ENCODE measurements at places on chromosomes 5 and 9. TPM values are rescaled to one million over a fixed set of nuclear protein-coding genes. Genes with fewer than 3 reads are reported as not detected.

The ALDH1A1 gene
- total RNA-seq = 0.57 TPM

The GCNT4 gene
- total RNA-seq = 0.52 TPM

The PIK3R1 gene
- total RNA-seq = 313 TPM

- no peak for DNase-seq
Observed at GRCh38 chr5:2142456-2142954, 259.8 kb upstream of the IRX4 start.

DNA sequence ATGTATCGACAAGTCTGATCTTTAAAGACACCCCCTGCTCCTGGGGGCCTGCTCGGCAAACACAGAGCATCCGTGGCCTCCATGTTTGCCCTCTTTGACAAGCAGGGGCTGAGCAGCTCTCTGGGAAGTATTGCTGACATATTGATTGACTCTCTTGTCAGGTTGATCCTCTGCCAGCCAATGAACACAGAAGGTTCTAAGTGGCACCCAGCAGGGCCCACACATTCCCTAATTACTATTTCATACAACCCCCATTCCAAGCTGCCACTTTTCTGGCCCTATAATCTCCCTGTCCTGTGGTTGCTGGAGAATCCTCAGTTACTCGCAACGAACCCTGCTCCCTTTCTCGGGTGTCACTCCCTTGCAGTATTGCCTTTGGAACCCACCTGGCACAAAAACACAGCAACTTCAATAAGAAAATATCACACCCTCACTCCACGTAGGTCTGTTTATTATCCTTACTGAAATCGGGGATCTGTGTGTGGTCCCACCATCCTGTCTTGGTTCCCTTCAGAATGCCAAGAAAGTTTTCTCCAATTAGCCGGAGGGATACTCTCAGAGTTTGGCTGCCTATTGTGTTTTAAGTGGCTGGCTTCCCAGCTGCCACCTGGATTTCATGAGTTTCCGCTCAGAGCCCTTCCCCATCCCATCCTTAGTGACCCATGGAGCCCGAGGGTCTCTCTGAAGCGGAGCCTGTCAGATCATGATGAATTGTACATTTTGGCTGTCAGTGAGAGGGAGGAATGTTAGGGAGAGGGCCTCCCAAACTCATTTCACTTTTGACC, 249.0 kb upstream of the WWC1 start:
- no peak for DNase-seq

GRCh38 chr5:175654807-175655206, 3.1 kb upstream of the HRH2 start:
- DNase-seq = no peak

- DNase-seq = no peak
Observed at GRCh38 chr9:94952565-94953373, 226.3 kb downstream of the AOPEP start.

GRCh38 chr9:71812385-71812784, 44.1 kb upstream of the CEMIP2 start:
- DNase-seq = no peak

DNA sequence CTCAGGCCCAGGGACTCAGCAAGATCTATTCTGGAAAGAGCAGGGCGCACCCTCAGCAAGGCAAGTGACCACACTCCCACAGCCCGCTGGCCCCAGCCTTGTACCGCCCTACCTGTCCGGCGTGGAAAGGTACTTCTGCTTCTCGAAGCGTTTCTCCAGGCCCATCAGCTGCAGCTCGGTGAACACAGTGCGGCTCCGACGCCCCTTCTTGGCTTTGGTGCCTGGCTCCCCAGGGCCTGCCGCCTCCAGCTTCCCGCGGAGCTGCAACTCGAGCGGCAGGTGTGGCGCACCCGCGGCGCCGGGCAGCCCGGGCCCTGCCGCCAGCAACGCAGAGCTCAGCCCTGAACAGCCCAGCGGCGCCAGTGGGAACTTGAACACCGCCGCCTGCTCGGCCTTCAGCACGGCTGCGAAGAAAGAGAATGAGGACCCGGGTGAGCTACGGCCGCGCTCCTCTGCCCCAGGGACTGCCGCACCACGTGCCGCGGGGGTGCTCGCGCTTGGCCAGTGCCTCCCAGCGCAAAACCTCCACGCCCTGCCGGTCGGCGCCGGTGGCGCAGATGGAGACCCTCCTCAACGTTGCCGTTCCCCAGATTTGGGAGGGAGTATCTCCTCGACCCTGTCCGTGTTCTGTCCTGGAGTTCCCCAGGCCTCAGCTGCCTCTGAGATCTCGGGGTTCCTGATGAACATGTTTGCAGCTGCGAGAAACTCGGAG, 2.2 kb downstream of the BARX1 start:
- no peak for DNase-seq

- DNase-seq = no peak
Observed at GRCh38 chr9:5418481-5418880, 19.2 kb downstream of the PLGRKT start.

DNA sequence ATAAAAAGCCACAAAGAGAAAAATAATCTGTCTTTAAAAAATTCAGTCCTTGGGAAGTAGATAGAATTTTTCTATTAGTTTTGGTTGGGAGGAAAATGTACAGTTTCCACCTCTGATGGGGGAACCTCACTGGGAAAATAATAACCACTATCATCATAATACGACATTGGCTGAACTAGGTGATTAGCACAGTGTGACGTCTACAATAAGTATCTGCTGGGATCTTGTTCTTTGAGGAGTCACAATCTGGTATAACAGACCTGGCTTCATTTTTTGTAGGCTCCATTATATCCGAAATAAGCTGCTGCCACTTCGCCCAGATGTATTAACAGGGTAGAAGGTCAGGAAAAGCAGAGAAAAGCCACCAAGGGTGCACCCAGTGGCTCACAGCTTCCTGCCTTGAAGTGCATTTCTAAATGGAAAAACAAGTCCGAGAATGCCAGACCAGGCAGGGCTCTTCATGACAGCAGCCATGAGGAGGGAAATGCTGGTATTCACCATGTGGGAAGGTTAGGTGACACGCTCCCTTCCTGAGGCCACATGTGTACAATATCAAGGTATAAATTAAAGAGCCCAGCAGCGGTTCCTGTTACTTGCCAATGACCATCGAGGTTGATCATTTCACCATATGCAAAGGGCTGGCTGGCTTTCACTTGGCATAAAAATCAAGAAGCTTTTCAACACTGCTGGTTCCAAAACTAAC, 152.8 kb downstream of the PRELID2 start:
- DNase-seq = no peak

GRCh38 chr9:71819115-71819739, 50.9 kb upstream of the CEMIP2 start:
- no peak for DNase-seq

DNA sequence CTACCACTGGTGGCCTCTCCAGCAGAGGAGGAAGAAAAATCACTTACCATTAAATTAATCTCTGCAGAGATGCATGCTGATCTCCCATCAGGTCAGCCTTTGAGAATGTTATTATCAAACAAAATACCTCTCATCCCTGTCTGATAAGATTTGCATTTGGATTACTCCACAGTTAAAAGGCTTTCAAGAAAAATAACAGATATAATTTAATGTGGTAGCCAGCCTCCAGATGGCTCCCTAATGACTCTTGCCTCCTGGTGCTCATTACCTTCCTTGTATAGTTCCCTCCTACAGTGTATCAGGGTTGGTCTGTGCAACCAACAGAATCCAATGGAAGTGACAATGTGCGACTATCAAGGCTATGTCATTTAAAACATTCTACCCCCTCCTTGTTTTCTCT, 63.6 kb upstream of the TNPO1 start:
- peak; percentile 11 for DNase-seq

DNA sequence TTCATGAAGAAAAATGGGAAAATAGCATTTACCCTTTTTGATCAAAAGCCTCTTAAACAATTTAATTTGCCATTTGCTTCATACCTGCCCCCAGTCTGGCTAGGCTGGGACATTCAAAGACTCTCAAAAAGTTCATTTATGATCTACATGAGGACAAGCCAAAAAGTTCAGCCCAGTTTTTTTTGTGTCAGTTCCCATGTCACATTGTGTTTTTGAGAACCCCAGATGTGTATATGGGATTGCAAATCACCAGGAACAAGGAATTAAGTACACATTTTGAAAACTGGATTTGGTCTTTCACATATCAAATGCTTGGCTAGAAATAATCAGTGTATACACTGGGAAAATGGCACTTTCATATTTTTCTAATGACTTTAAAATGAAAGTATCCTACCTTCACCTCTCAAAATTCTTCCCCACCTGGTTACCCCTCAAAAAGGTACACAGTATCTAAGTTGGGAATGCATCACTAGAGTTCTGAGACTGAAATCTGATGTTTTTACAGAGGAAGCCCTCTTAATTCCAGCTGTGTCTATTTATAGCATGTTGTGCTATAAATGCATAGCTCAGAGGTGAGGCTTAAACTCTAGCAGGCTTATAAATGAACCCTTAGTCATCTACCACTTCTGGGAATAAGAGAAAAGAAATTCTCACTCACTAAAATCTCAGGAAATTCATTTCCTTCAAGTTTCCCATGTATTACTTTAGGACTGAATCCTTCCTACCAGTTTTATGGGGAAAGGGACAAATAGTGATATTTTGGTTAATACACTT, 9.3 kb downstream of the STOM start:
- DNase-seq = no peak

DNA sequence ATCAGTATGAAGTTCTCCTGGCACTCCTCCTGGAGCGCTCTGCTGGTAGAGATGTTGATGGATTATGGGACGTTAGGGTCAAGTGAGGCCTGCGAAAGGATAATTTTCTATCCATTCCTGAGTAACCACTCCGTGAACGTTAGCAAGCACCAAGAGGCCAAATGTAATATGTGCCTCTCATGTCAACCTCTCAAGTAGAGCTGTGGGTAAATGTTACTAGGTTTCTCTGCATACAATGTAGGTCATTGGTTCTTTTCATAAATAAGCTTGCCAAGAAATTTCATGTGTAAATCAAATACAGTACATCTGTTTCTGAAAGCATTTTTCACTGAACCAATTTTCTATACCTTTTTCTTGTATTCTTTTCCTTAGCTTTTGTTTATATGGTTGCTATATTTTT, 126.3 kb downstream of the KDM4C start:
- DNase-seq = no peak

DNA sequence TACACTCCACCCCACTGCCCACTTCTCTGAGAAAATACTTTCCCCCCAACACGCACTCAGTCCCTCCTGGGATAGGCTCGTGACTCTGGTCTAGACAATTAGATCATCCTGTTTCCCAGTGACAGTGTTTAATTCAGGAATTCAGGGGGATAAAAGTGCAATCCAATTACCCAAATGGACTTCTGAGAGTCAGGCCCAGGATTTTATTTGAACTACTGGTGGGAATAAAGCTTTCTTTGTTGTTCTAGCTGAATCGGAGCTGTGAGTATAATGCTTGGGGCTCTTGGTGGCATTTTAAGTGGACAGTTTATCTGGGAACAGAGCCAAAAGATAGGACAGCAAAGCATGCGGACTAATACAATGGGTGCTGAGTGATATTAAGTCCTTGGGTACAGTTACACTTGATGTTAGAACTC, 683.3 kb downstream of the MAT2B start:
- no peak for DNase-seq

- DNase-seq = no peak
Observed at GRCh38 chr9:32393911-32394310, 9.5 kb downstream of the ACO1 start.

DNA sequence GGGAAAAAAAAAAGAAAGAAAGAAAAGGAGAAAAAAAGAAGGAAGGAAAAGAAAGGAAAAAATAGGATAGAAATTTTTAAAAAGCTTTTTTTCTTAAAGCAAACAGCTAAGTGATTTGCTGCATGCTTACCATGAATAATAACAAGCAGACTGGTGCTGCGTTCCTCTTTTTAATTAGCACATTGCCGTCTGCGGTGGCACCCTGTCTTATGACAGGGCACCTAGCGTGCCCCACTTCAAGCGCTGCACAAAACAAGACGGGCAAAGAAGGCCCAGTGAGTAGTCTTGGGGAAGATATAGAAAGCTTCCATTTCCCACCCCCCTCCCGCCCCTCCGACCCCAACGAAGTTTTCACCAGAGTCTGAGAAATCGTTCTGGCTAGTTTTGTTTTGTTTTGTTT, 513.9 kb downstream of the ZNF608 start:
- no peak for DNase-seq

DNA sequence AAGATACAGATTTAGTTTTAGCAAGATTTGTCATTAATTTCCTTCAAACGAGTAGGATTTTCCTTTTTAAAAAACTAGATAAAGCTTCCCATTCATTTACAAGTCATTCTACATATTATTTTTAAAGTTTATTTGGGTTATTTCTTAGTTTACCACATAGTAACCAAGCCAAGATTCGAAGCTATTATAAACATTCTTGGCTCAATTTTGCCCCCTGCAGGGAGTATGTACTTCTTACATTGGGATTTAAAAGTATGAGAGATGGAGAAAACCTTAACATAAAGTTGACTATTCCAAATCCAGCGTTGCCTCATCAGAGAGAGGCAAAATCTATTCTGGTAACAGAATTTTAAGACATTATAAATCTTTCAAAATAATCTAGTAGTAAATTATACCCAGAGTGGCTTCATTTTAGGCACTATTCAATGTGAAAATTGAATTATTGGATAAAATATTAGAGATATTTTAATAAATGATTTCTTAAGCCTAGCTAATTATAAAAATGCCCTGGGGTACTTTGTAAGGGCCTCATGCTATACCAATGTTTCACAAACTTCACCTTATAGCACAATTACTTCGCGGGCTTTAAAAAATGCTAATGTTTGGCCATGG, 39.1 kb downstream of the FBN2 start:
- no peak for DNase-seq

GRCh38 chr9:129906298-129906697, 71.0 kb downstream of the USP20 start:
- no peak for DNase-seq

DNA sequence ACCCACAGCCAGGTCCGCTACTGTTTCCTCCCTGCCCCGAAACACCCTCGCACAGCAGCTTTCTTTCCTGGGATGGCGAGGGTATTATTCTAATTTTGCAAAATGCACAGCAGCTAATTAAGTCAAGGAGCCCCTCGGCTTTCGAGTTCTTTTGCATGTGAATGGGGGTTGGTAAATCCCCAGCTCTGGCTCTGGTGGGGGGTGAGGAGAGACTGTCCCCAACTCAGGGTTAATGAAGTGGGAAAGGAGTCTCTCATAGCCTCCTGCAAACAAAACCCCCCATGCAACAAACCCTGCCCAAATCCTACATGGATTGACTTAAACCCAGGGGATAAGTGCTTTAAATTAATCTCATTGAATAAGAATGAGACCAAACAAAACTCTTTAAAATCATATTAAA, 8.8 kb downstream of the BARHL1 start:
- DNase-seq = no peak

All from natural killer cell (primary cell).